Stimulated activated CD4-positive, alpha-beta T cell treated with anti-CD3 and anti-CD28 coated beads, TNF-alpha, amount 100 ng/mL, for 24 hours (primary cell): ENCODE measurements at places on chromosomes 1 and 21.

GRCh38 chr1:79575424-79575823, 568.9 kb upstream of the ADGRL4 start:
- DNase-seq: no peak

- DNase-seq: no peak
These were observed 102.4 kb downstream of the SLC45A1 start for GRCh38 chr1:8420318-8420717.

DNA sequence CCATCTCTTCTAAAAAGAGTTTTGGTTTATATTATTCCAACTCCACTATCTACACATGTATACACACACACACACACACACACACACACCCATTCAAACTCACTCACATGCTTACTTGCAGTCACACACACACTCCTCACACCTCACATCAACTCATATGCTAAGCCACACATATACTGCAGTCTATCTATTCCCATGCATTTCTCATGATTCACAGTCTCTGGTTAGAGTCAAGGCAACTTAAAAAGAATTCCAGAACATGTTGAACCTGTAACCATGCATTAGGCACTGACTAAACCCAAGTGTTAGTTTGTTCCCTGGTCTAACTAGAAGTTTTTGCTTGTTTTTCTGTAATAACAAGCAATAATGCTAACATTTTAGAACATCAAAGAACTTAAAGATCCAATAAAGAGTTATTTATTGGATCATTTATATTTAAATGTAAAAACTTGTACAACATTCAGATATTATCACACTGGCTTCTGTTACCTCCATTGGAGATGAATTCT, 931.1 kb downstream of the PLA2G4A start:
- DNase-seq: no peak

DNA sequence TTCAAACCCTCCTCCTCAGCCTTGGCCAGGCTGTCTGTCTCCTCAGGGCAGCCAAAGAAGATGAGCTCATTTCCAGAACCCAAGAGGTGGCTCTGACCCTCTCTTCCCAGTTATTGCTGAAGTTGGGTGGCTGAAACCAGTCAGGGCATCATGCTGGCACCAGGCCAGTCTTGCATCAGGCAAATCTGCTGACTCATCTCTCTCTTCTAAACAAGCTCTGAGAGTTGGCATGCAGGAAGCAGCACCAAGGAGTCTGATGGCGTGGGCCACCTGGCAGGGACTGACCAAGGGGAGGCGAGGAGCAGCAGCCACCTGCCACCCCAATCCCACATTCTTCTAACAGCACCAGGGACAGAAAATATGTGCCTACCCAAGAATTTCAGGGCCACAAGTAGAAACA, 104.8 kb upstream of the ATP1A1 start:
- no peak for DNase-seq

DNA sequence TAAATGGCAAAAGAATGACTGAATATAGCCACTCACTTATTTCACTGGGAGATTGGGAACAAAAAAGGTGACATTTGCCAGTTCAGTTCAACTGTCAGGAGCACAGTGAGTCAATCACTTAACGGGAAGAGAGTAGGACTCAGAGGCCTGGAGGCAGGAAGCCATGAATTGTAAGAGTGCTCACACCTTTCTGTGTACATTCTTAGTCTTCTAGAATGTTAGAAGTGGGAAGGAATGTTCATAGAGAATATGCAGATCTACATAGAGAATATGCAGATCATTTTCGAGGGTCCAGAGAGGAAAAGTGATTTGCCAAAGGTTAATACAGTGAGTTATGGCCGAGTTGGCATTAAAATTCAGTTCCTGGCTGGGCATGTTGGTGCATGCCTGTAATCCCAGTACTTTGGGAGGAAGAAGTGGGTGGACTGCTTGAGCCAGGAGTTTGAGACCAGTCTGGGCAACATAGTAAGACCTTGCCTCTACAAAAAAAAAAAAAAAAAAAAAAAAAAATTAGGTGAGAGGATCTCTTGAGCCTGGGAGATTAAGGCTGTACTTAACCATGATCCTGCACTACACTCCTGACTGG, 8.3 kb downstream of the IL20 start:
- DNase-seq: no peak

DNA sequence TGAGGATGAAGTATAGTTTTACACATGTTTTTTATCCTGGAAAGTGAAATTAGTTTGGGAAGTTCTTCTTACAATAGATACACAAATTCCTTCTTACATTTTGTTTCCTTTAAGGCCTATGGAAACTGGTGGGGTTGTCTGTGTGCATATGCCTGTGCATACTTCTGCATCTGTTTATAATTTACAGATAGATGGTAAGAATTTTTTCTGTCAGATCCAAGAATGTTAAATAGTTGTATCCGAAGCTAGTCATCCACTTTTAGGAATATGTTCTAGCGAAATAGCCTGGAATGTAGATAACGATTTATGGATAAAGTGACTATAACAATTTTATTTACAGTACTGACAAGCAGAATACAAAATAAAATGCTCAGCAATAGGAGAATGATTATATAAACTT, 194.1 kb downstream of the ROR1 start:
- DNase-seq: no peak
